ENCODE measurements at places on chromosomes 3 and 15.

GRCh38 chr3:78690766-78691165 is 1077.0 kb downstream of the ROBO1 start:
- peak; percentile 79 for DNase-seq

GRCh38 chr3:42410370-42411131 is at the start of gene LYZL4:
TSS of gene LYZL4 (minus strand) at chr3:42410610. CDS start at chr3:42407251, 3,359 bp downstream.
- DNase-seq, result no peak

GRCh38 chr3:193711166-193711485 is 118.1 kb downstream of the OPA1 start:
- no peak for DNase-seq

GRCh38 chr3:169699536-169700050 is 36.1 kb upstream of the MECOM start:
- peak; percentile 88 for DNase-seq

DNA sequence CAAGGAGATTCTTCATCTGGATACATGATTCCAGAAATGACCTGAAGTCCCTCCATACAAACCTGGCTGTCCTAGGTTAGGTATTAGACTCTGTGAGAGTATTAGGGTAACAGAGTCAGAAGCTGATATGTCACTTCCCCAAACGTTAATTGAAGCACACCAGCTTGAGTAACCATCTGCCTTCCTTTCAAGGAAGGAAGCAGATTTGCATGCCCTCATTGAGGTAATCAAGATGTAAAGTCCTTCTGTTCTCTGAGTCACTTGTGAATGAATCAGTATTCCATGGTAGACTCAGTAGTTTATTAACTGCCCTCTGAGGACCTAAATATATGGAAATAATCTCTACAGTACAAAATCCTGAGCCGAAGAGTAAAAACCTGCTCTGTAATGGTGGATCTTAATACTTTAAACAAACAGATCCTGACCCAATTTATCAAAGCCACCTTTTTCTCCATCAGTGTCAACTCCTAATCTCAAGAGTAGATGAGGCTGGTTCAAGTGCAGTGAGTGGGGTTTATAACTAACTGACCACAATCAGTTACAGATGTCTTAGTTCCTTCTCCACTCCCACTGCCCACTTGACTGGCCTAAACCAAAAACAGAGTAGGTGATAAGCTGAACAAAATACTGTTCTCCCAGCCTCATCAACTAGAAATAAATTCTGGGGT is 246.2 kb upstream of the CHRM5 start:
- peak; percentile 36 for DNase-seq

DNA sequence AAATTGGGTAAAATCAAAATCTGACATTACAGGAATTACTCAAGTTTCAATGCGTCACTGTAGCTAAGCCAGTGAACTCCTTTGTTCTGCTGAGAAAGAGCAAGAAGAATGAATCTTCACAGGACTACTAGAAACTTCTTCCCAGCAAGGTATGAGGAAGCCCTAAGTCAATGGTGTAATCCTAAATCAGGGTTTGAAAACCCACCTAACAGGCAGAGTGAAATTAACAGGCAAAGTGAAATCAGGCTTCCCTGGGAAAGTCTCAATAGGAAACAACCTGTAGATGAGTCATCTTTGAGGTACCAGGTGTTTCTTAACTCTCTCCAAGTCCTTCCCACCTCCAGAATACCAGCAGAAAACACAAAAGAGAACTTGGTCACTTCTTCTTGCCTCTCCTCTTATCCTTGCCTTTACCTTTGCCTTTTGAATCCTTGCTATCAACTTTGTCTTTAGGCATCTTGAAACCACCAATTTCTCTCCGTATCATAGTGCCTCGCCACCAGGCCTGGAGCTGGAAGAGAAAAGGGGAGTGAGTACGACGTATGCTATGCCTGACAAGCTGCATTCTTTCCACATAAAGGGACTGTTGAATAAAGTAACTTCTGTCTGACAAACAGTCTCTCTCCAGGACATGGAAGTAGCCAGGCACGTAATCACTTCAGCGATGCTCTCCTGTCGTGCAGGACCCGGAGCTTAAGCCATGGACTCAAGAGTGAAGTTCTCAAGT is 60.6 kb upstream of the RPL35A start:
- no peak for DNase-seq

DNA sequence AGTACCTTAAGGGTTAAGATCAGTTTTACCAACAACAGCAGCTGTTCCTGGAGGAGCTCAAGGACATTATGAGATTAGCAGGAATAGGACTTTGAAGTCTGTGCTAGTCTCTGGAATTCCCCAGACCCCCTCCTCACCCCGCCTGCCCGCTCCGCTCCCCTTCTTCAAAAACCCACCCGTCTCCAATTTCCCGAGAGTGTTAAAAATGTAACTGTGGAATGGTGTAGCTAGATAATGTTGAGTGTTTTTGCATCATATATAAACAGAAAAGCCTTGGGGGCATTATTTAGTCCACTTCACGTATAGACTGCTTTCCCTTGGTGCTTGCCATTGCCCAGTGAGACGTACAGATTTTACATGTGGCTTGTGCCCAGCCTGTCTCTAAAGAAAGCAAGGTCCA is 65.0 kb upstream of the SEMA6D start:
- no peak for DNase-seq

GRCh38 chr3:113174801-113175485 is 36.4 kb upstream of the BOC start:
- no peak for DNase-seq

DNA sequence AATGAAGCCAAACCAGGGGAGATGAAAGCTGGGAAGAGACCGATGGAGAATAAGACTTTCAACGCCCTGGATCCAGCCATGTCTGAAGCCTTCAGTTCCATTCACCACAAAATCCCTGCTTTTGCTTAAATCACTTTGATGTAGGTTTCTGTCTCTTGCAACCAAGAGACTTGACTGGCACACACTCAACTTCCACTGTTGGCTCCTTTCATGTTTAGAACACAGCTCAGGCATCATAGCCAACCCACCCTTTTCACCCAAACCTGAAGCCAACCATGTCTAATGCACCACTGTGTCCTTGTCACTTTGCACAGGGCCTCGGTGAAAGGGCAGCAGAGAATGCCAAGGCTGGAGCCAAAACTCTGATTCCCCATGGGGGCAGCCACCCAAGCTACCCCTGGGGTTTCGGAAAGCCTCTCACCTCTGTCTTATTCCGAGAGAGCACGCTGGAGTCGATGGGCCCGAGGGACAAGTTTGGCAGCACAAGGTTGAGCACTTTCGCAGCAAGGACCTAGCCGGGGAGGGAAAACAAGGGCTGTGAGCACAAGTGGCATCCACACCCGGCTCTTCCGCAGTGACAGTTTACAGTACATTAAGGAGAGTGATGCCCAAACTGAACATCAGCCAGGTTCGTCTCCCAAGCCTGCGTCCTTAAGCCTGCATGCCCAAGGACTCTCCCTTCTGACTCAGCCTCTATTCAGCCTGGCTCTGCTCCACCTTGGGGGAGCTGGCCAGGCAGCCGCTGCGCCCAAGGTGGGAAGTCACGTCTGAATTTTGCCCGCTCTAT is 37.6 kb downstream of the ABTB1 start:
- DNase-seq, result peak; percentile 33

DNA sequence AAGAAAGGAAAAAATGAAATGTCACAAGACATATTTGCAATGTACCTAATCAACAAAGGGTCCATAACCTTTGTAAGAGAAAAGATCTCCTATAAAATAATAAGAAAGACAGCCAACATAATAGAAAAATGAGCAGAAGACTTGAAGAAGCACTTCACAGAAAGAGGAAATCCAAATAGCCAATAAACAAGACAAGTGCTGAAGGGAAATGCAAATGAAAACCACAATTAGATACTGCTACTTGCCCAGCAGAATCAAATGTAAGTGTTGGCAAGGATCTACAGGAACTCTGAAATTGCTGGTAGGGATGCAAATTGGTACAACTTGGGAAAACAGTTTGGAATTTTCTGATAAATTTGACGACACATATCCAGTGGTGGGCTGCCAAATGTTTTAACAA is 15.1 kb upstream of the TOPAZ1 start:
- DNase-seq, result no peak

DNA sequence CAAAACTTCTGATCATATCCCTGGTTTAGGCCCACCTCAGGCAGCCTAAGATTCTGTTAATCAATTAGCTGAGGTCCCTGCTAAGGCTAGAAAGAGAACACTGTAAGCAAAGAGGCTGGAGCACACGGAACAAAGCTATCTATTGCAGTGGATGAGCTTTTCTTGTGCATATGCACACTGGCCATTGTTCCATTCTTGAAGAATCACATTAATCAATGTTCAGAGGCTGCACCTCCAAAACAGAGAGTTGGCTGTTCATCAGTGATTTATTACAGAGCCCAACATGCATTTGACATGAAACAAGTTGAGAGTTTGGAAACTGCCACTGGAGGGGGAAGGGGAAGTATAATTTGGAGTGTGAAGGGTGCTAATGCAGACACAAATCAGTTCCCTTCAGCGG is 873.0 kb downstream of the ROBO1 start:
- DNase-seq, result no peak

GRCh38 chr3:183313351-183313750 is 60.3 kb downstream of the B3GNT5 start:
- no peak for DNase-seq

GRCh38 chr3:128681369-128681829 is 30.8 kb upstream of the RPN1 start:
- DNase-seq, result no peak

Data from astrocyte of the spinal cord (primary cell).